Foreskin keratinocyte (primary cell): ENCODE measurements at places on chromosomes 3 and 15.
A peak's percentile ranks its signal among the peaks of the same experiment; 100 is the strongest.

GRCh38 chr3:10357592-10358308, 36.8 kb upstream of the SEC13 start:
- peak; percentile 73 for DNase-seq

DNA sequence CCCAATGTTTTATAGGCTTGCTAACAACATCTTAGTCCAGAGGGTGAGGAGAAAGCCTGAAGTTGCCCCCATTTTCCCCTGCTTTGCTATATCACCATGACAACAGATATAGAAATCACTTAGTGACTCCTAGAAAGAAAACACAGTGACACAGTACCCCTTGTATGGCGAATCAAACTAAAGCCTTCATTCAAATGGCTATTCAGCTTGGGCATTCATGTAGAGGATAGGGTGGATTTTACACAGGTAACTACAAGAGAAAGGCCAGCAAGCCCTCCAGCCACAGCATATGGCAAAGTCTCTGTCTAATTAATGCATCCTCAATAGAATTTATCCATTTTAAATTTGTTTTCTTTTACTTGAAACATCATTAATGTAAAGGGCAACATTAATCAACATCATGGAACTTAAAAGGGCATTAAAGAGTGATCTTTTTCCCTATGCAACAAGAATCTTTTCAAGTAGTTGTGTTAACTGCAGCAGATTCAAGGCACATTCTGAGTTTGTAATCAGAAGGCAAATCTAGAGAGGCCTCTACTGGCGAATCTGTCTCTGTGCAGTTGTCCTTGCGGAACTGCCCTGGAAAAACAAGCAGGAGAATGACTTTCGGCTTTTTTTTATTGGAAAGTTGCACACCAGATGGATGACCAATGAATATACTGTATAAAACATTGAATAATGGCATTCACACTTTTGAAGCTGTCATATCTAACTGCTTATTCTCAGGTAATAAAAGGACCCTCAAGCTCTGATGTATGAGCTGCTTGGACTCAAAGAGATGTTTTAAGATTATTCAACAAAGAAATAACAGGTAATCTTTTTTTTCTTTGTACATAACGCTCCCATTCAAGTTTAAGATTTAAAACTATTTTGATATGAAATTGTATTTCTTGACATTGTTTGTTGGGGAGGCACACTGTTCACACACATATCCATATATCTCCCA, 621.7 kb upstream of the AGTR1 start:
- DNase-seq: peak; percentile 16

- no peak for DNase-seq
These were observed 188.9 kb downstream of the FMN1 start for GRCh38 chr15:33005582-33005981.

- DNase-seq: no peak
These were observed 397.0 kb upstream of the WNT5A start for GRCh38 chr3:55884066-55884465.

- DNase-seq: peak; percentile 69
These were observed 26.4 kb downstream of the STOML1 start for GRCh38 chr15:73965758-73966113.

- DNase-seq: no peak
These were observed 108.4 kb downstream of the SEC22A start for GRCh38 chr3:123310186-123310585.

GRCh38 chr3:128648402-128648801, 2.2 kb downstream of the RPN1 start:
- DNase-seq: no peak

DNA sequence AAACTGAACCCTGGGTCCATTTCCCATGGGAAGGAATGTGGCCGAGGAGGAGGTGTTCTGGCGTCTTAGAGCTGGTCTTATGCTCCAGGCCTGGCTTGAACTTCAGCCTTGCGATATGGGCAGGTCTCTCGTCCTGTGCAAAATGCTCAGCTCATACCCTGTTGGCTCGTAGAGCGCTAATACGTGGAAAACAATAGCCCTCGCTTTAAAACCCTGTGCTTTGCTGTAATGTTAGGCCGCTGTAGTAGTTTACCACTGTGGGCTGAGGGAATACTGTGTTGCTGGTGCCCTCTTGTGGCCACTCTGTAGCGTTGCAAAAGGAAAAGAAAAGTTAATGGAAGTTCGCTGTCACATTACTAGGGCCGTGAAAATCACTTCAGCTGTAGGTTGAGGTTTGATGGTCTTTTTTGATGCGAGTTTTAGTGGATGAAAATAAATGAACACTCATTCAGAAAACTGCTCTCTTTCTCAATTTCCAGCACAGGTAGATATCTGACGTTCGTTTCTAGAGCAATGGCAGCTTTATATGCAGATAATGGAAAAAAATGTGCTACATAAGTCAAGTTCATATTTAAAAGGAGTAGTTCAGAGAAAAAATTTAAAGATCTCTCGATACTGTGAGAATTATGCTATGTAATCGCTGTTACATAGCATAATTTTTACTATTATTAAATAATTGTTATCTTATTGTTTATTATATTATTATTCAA, 92.9 kb downstream of the MCTP2 start:
- DNase-seq: no peak

GRCh38 chr15:89379818-89380217, 45.2 kb upstream of the POLG start:
- peak; percentile 93 for DNase-seq

GRCh38 chr15:79562899-79563298, 130.8 kb downstream of the MINAR1 start:
- no peak for DNase-seq

DNA sequence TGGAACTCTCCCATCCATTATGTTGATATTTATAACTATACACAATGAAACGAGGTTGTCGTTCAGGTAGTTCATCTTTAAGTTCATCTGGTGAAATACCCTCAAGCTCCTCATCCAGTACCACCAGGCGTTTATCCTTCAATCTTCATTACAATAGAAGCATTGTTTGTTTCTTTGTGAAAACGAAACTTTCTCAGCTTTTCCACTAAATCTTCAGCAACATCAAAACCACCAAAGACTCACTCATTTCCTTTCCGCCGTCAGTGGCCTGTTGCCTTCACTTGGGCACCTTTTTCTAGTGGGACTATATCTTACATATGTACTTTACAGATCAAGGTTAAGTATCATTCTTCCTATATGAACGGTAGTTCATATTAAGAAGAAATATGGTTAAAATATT, 44.1 kb upstream of the TFG start:
- no peak for DNase-seq

GRCh38 chr3:144270100-144270499, 298.5 kb downstream of the DIPK2A start:
- no peak for DNase-seq

- no peak for DNase-seq
These were observed 25.8 kb downstream of the ZPLD1 start for GRCh38 chr3:102460579-102460978.

DNA sequence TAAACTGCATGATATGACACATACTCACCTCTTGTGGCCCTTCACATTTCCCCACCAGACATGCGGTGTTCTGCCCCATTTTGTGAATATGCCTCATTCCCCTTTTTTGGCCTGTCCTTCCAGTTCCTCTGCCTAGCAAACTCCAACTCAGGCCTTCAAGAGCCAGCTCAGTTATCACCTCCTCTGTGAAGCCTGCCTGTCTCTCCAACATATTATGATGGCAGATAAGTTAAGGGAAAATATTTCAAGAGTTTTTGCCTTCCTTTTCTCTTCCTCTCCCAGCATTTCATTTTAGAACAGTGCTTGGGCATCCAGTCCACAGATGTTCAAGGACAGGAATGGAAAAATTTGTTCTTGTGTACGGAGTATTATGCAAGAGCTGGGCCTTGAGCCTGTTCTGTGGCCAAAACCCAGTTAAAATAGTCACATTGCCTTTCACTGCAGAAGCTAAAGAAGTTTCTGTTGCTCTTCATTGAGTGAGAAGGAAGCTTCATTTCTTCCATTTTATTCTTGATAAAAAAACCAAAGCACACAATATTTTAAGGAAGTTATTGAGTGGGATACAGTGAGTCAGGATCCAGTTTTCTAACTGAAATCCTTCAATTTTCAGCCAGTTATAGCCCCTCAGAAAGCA, 192.0 kb downstream of the GHSR start:
- DNase-seq: no peak

DNA sequence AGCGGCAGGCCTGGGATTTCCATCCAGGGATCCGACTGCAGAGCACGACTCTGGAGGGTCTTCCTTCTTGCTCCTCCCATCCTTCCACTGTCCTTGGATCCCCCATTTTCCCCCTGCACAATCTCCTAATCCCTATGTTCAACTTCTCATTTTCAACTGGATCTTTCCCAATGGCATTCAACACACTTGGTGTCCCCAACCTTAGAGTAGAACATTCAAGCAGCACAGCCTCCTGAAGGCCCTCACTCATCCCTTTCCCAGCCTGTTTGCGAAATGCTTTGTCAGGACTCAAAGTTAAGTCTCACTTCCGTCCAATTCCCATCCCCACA, 32.3 kb downstream of the RPN1 start:
- no peak for DNase-seq

DNA sequence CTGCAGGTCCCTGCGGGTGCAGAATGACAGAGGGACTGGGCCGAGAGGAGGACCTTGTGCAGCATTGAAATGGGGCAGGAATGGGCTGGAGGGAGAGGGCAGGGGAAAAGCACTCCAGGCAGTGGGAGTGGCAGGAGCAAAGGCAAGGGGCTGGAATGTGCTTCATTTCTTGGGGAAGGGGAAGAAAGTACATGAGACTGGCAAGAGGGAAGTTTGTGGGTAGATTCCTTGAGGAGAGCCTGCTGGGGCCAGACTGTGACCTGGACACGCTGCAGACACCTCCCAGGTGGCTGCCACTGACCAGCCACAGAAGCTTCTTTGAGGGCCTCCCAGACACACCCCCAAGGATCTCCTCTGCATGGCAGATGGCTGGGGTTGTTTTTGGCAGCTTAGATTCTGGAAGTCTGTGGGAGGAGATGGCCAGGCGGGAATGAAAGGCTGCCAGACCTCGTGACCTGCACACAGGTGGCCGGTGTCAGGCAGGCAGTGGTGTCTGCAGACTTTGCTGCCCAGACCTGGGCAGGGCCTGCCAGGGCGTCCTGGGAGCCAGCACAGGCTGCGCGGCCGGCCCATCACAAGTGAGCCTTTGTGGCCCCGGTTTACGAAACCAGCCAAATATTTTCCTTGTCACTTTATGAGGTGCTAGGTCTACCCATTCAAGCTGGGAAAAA, 53.1 kb downstream of the SPSB4 start:
- DNase-seq: no peak

GRCh38 chr3:125437631-125438435, 62.7 kb upstream of the ZNF148 start:
- no peak for DNase-seq

- DNase-seq: no peak
These were observed 6.7 kb upstream of the ACSBG1 start for GRCh38 chr15:78241017-78241416.

DNA sequence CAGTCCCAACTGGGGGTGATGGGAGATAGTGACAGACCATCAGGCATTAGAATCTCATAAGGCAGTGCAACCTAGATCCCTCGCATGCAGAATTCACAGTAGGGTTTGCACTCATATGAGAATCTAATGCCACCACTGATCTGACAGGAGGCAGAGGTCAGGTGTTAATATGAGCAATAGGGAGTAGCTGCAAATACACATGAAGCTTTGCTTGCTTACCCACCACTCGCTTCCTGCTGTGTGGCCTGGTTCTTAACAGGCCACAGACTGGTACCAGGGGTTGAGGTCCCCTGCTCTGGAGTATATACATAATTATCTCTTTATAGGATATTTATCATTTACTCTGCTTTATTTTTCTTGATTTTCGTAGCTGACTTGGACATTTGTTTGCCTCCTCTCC, 36.0 kb upstream of the ZMAT3 start:
- DNase-seq: no peak

- DNase-seq: no peak
These were observed 234.2 kb upstream of the MCTP2 start for GRCh38 chr15:93997071-93997658.

- no peak for DNase-seq
These were observed 71.5 kb downstream of the TJP1 start for GRCh38 chr15:29750754-29751153.

DNA sequence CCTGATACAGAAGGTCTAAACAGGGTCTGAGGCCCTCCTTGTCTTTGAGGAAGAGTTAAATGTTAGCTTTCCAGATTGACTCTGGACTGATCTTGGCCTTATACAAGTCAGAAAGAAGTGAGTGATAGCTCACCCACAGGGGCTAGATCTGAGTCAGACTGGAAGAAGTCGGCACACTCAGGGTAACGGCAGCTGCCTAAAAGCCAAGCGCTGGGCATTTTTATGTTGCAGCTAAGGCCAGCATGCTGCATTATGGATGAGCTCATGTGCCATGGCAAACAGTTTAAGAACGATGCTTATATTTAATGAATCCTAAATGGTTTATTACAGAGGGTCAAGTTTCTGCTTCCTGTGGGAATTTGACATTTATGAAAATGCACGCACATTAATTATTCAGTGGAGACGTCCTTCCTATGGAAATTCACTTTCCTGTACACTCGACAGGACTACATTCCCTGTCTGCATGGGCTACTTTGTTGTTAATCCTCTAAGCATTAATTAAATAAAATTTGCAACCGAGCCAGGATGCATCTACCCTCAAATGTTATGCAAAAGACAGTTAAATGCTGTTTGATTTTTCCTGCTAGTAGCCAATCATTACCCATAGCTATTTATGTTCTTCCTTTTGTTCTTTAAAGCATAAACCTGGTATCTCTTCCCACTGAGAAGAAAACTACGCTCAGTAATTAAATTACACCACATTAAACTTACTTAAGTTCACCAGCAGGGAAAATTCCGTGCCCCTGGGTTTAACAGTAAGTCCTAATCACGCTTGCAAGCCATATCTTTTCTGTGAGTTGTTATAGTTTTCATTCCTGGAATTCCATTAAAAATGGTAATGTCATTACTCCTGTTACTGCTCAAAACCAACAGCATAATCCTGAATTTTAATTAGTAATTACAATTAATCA, 762.7 kb upstream of the CFAP20DC start:
- no peak for DNase-seq

DNA sequence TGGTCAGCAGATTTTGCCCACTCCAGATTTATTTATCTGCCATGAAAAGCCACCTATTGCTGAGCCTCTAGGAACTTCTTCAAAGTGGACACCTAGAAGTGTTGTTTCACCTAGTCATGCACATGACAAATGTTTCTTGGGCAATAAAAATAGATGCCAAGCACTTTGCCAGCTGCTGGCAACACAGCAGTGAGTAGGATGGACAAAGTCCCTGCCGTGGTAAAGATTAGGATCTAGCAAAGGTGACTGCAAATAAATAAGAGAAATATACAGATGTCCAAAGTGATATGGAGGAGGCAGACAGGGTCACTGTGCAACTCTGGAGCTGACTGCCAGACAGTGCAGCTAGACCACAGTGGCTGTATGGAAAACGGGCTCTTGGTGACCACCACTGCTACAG, 137.9 kb downstream of the SUCLG2 start:
- DNase-seq: no peak
